ENCODE measurements at places on chromosomes 3 and 15. TPM values are rescaled to one million over a fixed set of nuclear protein-coding genes. Genes with fewer than 3 reads are reported as not detected.

Gene P2RY14
- 4.3 TPM for total RNA-seq

Gene ZDHHC19
- total RNA-seq: 0.42 TPM

Gene NANOGP8
- 0.81 TPM for total RNA-seq

Gene ERICH6
- not detected for total RNA-seq

Gene FGF12
- total RNA-seq: not detected

Gene MME
- 3.6 TPM for total RNA-seq

Gene CFAP100
- not detected for total RNA-seq

Gene BDH1
- 15.4 TPM for total RNA-seq

Gene CPNE9
- total RNA-seq: not detected

Gene FILIP1L
- 270 TPM for total RNA-seq

Gene PLCD1
- total RNA-seq: 93.3 TPM

DNA sequence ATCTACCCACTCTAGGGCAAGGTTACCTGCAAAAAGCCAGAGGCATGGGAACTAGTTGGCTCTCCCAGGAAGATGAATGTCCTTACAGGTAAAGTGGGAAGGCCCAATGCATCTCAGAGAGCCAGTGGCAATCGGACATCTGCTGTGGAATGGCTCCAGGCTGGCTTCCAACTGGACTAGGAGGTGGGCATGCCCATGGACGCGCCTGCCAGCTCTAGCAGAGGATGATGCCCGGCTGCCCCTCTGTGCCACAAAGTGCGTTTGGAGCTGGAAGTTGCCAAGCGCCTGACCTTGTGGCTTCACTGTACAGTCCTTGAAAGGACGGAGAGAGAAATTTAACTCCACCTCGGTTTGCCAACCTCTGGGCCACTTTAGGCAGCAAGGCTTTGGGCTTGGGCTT, 84.4 kb downstream of the NR2F2 start:
- no peak for DNase-seq

- DNase-seq: no peak
Observed at GRCh38 chr3:132318451-132318850, 1.2 kb downstream of the ACP3 start.

- DNase-seq: no peak
Observed at GRCh38 chr3:197226179-197226578, 72.2 kb downstream of the DLG1 start.

DNA sequence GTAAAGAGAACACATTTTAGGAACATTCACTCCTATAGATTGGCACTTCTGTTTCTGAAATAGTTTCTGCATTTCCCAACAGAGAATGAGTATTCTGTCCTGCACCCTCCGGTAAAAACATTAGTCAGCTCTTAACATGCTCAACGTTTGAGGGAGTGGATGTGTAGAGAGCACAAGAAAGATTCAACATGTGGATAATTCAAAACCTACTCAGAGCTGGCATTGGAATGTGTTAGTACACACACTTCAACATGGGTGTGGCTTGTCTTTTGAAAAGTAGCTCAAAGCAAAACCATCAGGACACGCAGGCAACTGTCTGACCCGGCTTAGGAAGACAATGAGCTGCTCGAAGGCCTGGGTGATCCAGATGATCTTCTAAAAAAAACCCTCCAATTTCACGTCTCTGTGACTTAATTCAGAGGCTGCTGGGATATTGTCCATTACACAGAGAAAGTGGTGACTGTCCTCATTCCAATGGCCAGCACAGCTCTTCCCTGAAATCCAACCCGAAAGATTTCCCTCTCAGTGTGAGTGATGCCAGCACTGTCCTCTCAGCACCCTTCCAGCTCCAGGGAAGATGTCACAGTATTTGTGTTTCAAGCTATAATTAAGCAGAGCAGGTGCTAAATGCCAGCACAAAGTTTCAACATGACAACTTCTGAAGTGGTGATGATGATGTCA, 18.1 kb downstream of the FBN1 start:
- DNase-seq: no peak

GRCh38 chr3:124492824-124493223, 237.4 kb upstream of the UMPS start:
- DNase-seq: no peak

GRCh38 chr15:63797116-63797515, 36.6 kb downstream of the HERC1 start:
- no peak for DNase-seq

DNA sequence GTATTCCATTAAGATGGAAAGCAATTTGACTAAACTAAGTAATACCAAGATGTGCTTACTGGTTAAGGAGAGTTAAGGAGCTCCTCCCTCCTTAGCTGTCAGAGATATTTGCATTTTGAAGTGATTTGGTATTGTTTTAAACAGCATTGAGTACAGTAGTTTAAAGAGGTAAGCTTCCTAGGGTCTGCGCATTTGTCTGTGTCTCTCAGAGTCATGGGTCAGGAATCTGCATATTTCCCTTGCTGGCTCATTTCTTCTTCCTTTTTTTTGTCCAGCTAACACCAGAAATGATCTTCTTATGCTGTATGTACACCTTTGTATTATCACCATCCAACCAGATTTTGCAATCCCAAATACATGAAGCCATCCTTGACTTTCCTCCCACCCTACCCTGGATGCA, 163.0 kb upstream of the BFSP2 start:
- DNase-seq: no peak

DNA sequence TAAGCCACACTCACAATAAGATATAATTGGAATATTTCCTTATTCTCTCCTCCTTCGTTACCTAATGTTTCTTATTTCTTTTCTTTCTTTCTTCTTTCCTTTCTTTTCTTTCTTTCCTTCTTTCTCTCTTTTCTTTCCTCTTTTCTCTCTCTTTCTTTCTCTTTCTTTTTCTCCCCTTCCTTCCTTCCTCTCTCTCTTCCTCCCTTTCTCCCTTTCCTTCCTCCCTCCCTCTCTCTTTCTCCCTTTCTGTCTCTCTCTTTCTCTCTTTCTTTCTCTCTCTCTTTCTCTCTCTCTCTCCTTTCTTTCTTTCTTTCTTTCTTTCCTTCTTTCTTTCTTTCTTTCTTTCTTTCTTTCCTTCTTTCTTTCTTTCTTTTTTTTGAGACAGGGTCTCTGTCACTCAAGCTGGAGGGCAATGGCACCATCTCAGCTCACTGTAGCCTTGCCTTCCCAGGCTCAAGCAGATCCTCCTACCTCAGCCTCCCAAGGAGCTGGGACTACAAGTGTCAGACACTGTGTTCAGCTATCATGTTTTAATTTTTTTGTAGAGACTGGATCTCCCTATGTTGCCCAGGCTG, 19.3 kb upstream of the PIAS1 start:
- no peak for DNase-seq

GRCh38 chr3:102810937-102811336, 376.1 kb downstream of the ZPLD1 start:
- DNase-seq: no peak

DNA sequence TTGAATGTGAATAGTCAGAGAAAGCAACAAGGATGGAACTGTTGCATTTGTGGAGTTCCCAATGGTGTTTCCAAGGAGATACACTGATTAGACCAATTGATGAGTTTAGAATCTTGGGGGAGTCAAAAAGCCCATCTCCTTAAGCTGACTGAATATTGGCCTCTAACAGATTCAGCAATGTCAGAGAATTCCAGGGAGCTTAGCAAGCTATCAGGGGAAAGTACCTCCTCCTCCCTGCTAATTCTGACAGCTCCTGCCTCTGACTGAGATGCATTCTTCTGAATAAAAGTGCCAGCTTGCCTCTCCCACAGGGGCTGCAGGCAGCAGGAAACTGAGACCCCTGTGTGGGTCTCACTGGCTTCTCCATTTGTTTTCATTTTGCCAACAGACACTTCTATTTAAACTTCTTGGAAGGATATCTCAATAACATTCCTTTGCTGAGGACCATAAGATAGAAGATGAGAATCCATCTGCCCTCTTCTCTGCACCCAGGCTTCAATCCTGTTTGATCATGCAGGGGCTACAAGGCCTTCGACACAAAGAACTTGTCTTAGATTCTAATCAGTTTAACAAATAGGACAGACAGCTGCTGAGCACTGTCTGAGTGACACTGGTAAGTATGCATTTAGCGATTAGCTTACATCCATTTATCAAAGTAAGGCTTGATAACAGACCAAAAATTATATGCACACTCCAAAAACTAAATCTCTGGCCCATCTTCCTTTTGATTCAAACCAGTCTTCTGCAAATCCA, 1080.8 kb downstream of the TUSC7 start:
- DNase-seq: no peak

DNA sequence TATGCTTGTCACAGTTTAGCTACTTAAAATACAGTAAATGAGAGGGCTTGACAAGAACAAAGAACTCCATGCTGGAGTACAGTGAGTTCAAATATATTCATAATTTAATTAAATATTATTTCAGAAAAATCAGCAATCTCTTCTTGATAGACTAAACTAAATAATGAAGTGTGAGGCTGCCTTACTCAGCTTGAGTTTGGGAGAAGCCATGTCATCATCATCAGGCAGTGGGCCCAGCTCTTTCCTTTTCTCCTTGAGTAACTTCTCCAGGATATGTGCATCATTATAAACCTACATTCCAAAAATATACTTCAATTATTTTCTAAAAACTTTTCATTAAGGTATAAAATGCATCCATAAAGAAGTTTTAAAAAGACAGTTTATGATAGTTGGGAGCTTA, 70.5 kb downstream of the PBRM1 start:
- no peak for DNase-seq

DNA sequence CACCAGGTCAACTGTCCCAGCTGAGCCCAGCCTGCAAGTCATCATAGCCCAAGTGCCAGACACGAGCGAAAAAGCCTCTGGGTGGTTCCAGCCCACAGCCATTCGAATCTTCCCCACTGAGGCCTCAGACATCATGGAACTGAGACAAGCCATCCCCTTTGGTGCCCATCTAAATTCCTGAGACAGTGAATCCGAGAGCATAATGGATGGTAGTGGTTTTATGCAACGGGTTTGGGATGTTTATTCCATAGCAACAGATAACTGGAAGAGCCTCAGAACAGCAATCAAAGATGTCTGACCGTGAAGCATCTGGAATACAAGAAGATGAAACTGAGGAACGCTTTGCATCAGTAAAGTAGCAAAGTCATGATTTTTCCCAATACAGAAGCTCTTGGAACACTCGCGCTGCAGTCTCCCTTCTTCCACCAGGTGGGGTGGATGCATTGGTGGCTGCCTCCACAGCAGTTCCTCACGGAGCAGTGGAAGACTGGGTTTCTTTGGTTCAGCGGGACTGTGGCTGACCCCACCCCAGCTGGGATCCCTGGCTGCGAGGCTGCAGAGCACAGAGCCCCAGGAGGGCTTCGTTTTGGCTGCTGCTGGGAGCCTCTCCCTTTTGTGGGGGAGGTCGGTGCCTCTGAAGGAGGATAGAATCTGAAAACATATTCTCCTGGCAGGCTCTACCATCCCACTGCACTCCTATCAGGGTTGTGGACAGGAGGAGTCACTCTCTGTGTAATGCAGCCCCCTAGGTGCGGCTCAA, 26.4 kb upstream of the PDE8A start:
- peak; percentile 25 for DNase-seq

DNA sequence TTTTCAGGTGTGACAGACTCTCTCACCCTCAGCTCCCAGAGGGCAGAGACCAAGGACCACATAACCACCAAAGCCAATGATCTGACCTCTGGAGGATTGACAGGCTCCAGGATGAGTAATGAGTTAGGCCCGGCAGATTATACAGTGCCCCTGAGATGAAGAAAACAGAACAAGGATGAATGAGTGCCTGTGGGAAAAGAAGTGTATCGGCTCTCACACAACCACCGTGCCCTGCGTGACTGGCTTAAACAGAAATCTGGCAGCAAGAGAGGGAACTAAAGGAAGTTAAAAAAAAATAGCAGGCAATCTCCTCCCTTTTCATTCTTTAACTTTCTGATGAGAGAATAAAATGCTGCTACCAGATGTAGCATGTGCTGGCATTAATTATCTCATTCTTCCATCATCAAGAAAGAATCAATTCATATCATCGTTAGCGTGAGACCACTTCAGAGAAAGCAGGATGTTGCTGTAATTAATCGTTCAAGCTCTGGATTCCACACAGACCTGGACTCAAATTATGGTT, 227.5 kb upstream of the COL8A1 start:
- no peak for DNase-seq

DNA sequence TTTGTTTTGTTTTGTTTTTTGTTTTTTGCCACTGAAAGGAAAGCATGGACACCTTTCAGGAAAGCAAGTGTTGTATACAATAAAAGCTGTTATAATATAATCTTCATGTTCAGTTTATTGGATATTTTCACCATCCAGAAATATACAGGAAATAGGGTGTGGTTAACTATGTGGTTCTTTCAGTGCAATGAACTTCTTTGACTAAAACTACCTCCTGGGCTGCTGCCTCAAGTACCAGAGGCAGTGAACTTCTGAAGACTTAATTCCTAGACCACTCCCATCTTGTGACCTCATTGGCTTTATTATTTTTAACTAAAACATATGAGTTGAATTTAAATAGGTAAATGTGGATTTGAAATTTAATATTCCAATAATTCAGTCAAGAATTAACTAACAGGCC, 27.1 kb upstream of the TBL1XR1 start:
- DNase-seq: no peak

DNA sequence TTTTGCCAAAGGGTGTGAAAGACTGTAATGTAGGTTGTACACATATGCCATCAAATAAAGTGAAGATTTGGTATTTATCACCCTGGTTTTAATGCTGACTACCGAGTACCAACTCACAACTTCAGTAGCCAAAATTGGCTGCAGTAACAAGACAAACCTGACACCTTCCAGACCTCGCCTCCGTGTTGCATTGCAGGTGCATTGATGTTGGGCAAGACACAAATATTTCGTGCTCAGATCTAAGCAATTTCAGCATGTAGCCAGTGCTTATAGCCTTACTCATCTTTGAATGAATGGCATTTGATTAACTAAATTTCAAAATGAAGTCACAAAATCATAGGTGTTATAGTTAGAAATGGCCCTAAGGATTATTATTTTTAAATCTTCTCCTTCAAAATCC, 400.2 kb downstream of the SOX2 start:
- no peak for DNase-seq

DNA sequence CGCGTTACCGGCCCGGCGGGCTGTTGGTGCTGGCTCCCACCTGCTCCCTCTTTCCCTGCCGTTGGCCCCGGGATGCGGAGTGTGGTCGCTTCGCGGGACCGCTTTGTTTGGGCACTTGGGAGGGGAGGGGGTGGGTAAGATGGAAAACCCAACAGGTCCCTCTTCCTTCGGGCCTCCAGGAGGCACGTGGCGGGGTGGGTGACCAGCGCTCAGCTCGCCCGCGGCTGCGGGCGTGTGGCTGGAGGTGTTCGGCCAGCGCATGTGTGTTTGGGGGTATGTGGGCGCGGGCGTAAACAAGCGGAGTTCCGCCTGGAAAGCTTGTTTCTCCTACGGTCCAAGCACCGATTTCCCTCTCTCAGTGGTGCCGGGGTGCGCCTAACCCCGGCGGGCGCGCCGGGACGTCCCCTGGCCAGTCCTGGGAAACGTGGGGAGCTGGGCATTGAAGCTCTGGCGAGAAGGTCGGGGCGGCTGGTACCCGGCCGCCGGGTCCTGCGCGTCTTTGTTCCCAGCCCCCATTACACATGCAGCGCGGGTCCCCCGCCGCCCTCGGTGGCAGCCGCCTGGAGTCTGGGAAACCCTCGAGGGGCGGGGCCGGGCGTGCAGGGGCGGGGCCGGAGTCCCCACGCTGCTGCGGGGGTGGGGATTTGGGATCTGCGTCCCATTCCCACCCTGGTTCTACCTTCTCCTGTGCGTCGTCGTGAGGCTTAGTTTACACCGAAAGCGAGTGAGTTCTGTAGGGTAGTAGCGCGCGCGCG, 1.4 kb downstream of the ACVR2B start:
- DNase-seq: no peak

Data from thoracic aorta (tissue), 2 donors.